ENCODE measurements at places on chromosomes 11 and 22. TPM values are rescaled to one million over a fixed set of nuclear protein-coding genes. Genes with fewer than 3 reads are reported as not detected.

KDM4D gene
- total RNA-seq: 3.7 TPM

FAM83F gene
- 28.1 TPM for total RNA-seq

IRAG1 gene
- total RNA-seq: 4.5 TPM

APOL4 gene
- not detected for total RNA-seq

CDHR5 gene
- total RNA-seq: not detected

OR52A1 gene
- 8.2 TPM for total RNA-seq

EMID1 gene
- total RNA-seq: 5.6 TPM

BAIAP2L2 gene
- 2.7 TPM for total RNA-seq

ZFTA gene
- total RNA-seq: 27.2 TPM

RAB36 gene
- 1.7 TPM for total RNA-seq

CCDC87 gene
- total RNA-seq: 0.67 TPM

KRTAP5-2 gene
- not detected for total RNA-seq

MUC5B gene
- total RNA-seq: 0.07 TPM

KRTAP5-11 gene
- 0.92 TPM for total RNA-seq

DDTL gene
- 4.2 TPM for total RNA-seq

CAVIN3 gene
- 179 TPM for total RNA-seq

ASRGL1 gene
- 46.3 TPM for total RNA-seq

GPHA2 gene
- not detected for total RNA-seq

CCDC81 gene
- 1.3 TPM for total RNA-seq

CALCA gene
- total RNA-seq: 1.1 TPM

E2F8 gene
- total RNA-seq: 5.6 TPM

BATF2 gene
- total RNA-seq: 0.55 TPM

SLC22A9 gene
- total RNA-seq: not detected

C11orf16 gene
- not detected for total RNA-seq

YAP1 gene
- total RNA-seq: 80.5 TPM

LRRN4CL gene
- 0.14 TPM for total RNA-seq

MS4A6A gene
- total RNA-seq: not detected

ARHGAP20 gene
- 0.07 TPM for total RNA-seq

LSP1 gene
- 2.0 TPM for total RNA-seq

C11orf97 gene
- not detected for total RNA-seq

All from H7 (cell line).